ENCODE measurements at places on chromosomes 16 and 17. TPM values are rescaled to one million over a fixed set of nuclear protein-coding genes. Genes with fewer than 3 reads are reported as not detected.

GRCh38 chr16:19382887-19383816 is 34.5 kb upstream of the TMC5 start:
- DNase-seq: no peak

DNA sequence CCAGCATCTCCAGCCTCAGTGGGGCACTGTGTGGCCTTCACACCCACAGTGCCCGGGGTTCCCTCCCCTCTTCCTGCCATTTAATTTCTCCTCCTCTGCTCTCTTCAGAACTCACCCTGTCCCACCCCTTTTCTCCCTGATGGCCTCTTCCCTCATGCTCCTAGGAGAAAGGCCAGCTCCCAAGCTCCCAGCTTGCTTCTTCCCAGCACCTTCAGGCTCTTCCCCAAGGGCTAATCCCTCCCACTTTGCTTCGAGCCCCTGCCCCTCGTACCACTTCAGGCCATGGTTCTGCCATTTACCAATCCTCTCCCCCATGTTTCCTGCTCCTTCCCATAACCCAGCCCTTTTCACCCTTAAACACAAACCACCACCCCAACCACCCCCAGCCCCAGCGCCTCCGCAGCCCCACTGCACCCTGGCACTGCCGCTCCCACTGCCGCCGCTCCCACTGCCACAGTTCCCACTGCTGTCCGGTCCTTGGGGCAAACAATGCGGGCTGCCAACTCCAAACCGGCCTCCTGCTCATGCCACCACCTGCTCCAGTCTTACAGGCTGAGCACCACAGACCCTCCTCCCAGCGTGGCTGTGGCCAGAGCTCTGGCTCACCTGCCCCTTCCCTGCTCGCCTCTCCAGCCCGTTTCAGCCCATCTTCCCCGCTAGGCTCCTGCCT is 28.6 kb downstream of the ADAM11 start:
- no peak for DNase-seq

The EPOP gene
- total RNA-seq: 1.8 TPM

The TMC5 gene
- total RNA-seq: not detected

DNA sequence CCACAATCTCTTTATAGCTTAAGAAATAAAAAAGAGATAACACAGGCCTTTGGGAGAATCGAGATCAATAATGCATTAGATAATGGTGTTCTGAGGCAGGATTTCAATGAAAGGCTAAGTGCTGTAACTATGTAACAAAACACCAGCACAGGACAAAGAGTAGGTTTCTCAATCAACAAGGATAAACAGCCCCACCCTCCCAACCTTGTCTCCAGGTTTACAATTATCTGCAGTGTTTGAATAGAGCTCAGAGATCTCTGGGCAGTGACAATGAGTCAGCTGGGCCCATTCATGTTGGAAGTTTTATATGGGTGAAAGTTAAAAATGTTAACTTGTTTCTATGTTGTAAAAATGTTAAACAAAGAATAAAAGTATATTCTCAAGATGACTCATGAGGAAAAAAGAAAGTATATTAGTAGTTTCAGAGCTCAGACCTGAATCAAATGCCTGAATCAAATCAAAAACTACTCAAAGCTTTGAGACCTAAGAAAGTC is 17.0 kb upstream of the KRT20 start:
- no peak for DNase-seq

- no peak for DNase-seq
These were observed 84.0 kb downstream of the MSI2 start for GRCh38 chr17:57340160-57340981.

The GPATCH8 gene
- 10.9 TPM for total RNA-seq

The C17orf100 gene
- total RNA-seq: 0.39 TPM

- no peak for DNase-seq
These were observed 61.0 kb downstream of the MAP2K4 start for GRCh38 chr17:12081720-12082119.

- peak; percentile 40 for DNase-seq
These were observed 61.4 kb downstream of the NFATC3 start for GRCh38 chr16:68146585-68146984.

GRCh38 chr16:57422026-57422944 is 17.7 kb downstream of the CCL17 start:
- peak; percentile 74 for DNase-seq

GRCh38 chr17:34663714-34664113 is 84.3 kb downstream of the TMEM132E start:
- DNase-seq: no peak

The TMEM92 gene
- total RNA-seq: not detected

- no peak for DNase-seq
These were observed 225.8 kb downstream of the IRX3 start for GRCh38 chr16:54060599-54061421.

The MYH3 gene
- total RNA-seq: 0.12 TPM

The CX3CL1 gene
- total RNA-seq: 1.3 TPM

- no peak for DNase-seq
These were observed 168.0 kb downstream of the AATF start for GRCh38 chr17:37116671-37117185.

DNA sequence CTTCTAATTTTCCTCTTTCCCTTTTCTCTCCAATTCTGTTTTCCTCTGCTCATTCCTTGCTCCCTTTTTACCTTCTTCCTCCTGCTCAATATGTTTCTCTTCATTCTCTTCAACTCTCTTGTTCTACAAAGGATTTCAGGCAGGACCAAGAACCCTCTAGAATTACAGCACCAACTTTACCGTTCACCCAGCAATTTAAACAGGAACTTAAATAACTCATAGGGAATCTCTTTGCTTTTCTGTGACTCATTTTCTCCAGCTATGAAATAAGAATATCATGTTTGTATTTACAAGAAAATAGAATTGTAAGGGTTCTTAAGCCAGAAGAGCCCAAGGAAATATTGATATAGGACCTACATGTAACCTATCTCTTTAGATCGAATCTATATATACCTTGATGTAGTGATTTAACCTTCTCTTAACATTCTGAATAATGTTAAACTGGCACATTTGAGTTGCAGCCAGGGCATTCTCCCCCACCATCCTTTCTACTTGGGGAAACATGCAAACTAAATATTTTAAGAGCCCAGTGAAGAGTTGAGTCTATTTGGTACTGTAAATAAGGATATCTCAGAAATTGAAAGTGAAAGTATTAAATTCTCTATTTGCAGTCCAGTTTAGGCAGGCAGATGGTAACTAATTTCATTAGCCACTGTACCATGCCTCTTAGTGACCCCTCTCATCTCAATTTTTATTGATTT is 137.0 kb downstream of the ANKFN1 start:
- DNase-seq: peak; percentile 21

GRCh38 chr16:55481023-55481422 is 2.0 kb downstream of the MMP2 start:
- no peak for DNase-seq

DNA sequence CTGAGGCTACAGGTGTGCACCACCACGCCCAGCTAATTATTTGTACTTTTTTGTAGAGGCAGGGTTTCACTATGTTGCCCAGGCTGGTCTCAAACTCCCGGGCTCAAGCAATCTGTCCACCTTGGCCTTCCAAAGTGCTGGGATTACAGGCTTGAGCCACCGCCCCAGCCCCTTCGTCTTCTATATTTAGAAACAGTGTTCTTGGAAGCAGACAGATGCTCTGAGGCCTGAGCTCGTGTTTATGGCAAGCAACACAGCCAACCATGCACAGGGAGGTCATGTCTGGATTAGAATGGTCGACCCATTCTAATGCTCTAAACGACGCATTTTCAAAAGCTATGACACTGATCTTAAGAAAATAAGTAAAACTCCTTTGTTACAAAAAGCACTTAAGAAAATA is 16.6 kb downstream of the TMEM204 start:
- no peak for DNase-seq

The TPPP3 gene
- total RNA-seq: 0.29 TPM

DNA sequence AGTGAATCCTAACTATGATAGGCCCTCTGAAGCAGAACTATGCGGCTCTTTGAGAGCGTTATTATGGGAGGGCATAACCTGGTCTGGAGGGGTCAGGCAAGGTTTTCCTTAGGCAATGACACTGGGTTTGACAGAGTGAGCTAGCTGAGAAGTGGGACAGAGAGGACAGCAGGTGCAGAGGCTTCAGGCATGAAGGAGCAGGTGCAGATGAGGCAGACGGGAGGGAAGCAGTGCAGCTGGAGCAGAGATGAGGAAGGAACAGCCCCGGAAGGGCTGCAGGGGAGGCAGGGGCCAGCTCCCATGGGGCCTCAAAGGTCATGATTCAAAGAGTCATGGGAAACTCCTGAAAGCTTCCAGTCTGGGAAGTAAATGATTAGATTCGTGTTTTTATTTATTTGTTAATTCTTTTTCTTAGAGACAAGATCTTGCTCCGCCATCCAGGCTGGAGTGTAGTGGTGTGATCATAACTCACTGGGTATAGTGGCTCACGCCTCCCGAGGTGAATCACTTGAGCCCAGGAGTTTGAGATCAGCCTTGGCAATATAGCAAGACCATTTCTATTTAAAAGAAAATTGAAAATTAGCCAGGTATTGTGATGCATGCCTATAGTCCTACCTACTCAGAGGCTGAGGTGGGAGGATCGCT is 5.4 kb downstream of the MARCHF10 start:
- DNase-seq: no peak

- DNase-seq: no peak
These were observed 4.2 kb downstream of the IFI35 start for GRCh38 chr17:43010667-43011308.

GRCh38 chr16:31467151-31467773 is 4.7 kb upstream of the TGFB1I1 start:
- DNase-seq: peak; percentile 53

The BCO1 gene
- total RNA-seq: not detected

DNA sequence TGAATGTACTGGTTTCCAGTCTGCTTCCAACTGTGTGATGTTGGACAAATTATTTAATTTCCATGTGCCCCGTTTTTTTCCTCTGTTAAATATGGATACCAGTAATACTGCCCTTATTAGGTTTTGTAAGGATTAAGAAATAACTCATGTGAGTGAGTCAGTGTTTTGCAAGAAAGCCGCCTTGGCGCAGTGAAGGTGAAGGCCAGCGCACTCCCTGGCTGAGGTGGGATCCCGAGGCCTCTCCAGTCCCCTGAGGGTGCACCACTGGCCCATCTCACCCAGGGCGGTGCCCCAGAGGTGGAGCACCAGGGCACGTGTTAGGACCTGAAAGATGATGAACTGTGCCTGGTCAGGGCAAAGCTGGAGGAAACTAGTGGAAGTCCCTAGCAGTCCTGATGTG is 43.5 kb downstream of the PHKB start:
- no peak for DNase-seq

DNA sequence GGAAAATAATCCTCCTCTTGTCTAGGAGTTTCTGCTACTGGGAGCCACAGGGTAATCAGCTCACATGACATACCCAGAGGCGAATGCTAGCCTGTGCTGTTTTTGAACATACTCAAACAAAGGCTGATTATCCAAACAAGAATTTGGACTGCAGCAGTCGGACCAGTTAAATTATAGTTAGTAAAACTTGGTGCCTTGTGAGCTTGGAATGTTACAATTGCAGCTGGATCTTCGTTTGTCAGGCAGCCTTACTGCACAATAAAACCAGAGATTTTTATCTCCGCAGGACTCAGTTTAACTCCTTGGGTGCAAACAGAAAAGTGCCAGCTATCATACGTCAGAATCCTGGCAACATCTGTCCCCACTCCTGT is 163.8 kb upstream of the TBX2 start:
- peak; percentile 82 for DNase-seq

The CCDC144A gene
- total RNA-seq: 0.12 TPM

The CRISPLD2 gene
- total RNA-seq: 7.9 TPM

- no peak for DNase-seq
These were observed 8.2 kb downstream of the CDK3 start for GRCh38 chr17:76008630-76009425.

GRCh38 chr16:27638833-27639560 is 89.1 kb downstream of the KATNIP start:
- no peak for DNase-seq

DNA sequence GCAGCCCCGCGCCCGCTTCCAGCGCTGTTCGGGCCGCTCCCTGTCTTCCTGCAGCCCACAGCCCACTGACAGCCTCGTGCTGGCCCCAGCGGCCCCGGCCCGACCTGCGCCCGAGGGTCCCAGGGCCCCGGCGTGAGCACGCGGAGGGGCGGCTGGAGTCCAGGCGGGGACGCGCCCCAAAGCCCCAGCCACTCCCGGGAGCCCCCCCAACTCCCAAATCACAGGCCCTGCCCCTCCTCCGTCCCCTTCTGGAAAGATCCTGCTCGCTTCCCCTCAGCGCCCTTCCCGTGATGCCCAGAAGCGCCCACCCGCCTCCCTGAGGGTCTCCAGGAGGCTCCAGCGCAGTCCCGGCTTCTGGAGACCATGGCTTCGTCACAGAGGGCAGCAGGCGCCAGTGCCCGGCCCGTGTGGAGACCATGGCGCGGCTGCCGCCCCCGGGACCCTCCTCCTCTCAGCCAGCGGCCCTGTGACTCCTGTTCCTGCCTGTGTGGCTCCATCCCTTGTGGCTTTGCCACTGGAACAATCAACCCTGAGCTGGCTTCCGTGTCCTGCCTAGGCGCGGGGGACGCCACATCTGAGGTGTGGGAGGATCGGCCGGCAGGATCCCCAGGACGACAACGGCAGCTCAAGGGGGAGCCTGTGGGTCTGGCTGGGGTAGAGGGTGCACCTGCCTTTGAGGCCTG is 3.9 kb downstream of the UTS2R start:
- no peak for DNase-seq

The HS3ST2 gene
- not detected for total RNA-seq

The PLA2G10 gene
- total RNA-seq: not detected

The E4F1 gene
- total RNA-seq: 10.5 TPM

All from RPMI7951 (cell line).